CD4-positive, alpha-beta memory T cell (primary cell): ENCODE measurements at places on chromosomes 6 and 20.

DNA sequence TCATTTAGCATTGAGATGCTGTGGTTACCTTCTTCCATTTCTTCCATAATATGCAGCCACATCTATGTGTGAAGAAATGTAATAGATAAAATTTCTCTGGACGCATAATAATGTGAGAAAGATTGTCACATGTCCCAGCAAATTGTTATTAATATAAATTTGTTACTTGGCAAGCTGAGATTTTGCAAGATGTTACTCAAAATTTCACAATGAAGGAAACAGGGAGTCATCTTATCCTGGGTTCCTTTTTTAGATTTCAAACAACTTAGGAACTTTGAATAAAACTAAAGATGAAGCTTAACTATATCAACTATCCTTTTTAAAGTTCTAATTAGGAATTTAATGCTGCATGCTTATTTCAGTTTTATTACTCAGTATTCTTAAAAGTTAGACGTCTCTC lies 3.6 kb downstream of the ESR1 start:
- no peak for DNase-seq

- DNase-seq = no peak
Measured at GRCh38 chr20:1467082-1467354, 369 bp upstream of the NSFL1C start.

DNA sequence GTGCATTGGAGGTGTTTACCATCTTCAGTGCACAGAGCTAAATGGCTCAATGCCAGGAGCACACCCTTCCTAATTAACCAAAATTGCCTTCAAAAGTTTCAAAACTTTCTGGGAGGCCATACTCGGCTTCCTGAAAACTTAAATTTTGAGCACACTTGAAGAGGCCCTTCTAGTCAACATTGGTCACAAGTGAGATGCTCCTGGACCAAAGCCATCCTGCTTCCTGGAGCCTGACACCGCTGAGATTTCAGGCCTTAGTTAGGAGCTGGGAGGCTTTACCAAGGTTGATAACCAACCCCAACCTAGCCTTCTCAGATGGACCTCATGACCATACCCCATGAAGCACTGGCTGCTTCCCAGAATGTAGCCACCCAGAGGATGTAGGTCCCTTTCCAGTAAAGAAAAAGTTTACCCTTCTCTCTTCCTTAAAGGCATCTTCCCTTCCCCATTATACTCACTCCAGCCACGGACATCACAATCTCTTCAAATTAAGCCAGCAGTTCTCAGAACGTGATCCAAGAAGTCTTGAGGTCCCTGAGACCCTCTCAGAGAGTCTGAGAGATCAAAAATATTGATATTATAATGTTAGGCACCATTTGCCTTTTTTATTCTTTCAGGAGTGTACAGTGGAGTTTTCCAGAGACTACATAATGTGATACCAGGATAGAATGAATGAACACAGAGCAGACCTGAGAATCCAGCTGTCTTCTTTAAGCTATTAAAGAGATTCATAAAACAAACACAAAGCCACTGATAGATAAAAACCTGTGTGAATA lies 32.8 kb upstream of the SPTLC3 start:
- no peak for DNase-seq

DNA sequence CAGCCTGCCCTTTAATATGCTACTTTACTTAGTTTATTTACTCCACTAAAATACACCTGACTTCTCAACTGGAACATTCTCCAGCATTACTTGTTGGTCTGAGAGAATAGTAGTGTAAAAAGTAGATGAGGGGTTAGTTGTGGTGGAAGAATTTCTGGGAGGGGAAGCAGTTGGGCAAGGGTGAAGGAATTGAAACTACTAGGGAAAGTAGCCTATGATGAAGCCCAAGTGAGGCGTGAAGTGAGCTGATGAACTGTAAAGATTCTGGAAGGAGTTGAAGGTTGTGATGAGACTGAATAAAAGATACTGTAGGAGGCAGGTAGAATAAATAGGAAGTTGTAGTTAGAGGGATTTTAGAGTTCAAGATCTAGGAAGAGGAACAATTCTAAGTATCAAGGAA lies 72.5 kb downstream of the ITCH start:
- no peak for DNase-seq

DNA sequence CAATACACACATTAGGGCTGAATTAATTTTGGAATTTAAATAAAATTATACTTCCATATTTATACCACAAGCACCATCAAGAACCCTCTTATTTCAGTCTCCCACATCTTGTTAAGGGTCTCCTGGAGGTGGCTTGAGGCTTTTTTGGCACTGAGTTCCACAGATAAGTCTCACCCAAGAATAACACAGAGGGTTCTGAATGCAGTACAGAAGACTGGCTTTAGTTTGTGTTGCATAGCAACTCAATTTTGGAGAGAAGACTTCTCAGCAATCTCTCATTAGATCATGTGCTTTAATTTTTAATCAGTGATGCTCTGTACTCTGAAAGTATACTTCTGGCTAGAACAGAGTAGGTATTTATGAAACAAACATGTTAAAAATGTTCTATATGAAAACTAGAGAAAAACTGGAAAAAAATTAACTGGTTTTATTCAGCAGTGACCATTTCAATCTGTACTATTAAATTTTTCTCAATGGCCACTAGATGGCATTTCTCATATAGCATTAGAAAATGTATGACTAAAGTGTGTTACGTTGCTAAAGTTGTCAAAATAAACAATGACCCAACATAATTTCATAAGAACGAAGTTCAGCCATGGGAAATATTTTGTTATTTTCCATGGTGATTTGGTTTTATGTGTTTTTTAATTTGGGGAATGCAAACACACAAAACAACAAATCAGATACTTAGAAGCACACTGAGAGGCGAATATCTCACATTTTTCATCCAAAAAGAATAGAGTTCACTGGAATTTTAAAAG lies 32.7 kb upstream of the MAP7 start:
- DNase-seq = no peak

DNA sequence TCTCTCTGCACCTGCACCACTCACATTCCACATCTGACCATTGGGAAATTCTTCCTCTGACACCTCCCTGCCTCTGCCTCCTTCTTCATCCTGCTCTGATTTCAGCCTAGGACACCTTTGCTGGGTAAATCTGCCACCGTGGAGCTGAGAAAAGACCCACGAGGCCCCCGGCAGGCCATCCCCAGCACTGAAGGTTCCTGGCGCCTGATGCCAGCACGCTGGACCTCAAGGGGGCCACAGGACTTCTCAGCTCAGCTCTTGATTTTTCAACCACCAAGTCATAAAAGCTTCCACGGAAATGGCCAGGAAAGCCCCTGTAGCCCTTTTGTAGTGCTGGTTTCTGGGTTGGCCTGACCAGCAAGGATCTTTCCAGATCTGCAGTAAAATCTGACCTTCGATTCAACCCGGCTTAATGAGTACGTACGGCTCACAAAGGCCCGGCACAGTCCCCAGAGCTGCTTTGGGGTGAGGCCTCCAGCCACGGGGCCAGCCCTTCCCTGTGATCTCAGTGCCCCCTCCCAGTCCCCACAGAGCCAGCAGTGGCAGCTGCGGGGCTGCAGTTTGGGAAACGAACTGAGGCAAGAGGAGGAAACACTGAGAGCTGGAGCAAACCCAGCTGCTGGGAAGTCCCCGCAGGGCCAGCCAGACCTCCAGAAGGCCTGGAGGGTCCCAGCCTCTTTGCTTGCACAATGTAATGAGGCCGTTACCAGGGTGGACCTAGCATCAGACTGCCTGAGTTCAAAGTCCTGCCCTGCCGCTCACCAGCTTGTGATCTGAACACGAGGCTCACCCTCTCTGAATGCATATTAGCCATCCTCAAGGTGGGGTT lies 157.5 kb downstream of the BMP7 start:
- DNase-seq = no peak

- DNase-seq = no peak
Measured at GRCh38 chr20:57658833-57659516, 38.7 kb upstream of the ZBP1 start.

DNA sequence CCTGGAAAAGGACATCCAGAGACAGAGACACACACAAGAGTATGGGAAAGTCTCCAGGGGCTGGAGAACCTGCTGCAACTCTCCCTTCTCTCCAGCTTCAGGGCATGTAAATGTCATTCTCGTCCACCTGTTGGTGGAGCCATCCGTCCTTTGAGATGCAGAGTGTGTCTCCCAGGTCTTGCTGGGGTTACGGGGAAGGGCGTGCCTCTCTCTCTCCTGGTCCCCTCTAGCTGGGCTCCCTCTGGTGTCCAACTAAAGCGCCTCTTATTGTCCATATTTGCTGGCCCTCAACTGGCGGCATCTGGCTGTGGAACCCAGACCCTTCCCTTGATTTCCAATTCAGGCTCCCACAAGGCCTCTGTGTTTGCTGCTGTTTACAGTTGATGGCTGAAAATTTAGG lies 244.1 kb downstream of the BMP7 start:
- DNase-seq = no peak

DNA sequence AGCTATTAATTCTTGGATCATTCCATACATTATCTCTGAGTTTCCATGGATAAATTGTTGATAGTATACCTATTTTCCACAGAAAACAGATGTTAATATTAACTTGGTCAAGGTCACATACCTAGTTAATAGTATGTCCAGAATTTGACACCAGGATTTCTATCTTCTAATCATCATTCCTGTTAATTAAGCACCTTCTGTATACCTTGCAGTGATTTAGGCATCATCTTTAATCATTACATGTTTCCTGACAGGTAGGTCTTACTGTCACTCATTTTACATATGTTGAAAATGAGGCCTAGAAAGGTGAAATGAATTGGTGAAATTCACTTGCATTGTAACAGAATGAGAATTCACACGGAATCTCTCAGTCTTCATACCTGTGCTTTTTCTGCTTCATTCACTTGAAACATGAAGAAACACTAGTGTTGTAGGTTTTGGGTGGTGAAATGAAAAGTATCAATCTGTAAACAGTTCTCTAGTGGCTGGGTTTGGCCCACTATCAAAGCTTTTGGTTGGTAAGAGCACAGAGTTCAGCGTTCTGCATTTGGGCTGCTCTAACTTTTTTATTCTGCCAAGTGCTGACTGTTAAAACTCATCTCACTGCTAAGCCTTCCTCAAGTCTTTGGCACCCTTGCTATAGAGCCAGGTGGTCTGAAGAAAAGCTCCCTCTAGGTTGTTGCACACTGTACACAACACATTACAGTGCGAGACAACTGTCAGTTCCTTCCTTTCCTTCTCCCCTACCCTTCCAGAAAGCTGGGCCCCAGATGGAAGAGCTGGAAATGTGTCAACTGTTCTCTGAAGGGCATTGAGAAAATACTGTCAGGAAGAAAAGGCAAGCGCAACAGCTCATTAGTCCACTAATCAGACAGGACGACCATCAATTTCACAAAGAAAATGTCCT lies 57.8 kb upstream of the C20orf144 start:
- DNase-seq = no peak
